CD4-positive, alpha-beta T cell treated with Interleukin-17A for 1 hour (primary cell): ENCODE measurements at places on chromosomes 5 and 9.

DNA sequence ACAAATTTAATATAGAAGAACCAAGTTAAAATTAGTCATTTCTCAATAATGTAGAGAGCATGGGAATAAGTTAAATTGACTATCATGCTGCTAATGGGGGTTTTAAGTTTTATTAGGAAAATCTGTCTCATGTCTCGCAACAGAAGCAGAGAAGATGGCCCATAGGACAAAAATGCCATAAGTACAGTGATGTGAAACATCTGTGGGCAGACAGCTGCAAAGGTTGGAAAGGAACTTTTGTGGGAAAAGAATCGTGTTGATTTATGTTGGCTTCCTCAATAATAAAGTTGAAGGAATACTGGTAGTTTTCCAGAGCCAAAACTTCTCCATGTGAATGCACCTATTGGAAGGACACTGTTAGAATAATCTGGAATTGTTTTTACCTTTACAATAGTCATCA lies 44.8 kb downstream of the VCAN start:
- DNase-seq: no peak

GRCh38 chr9:3290231-3290840 lies 235.5 kb downstream of the RFX3 start:
- DNase-seq: no peak

- no peak for DNase-seq
Measured at GRCh38 chr9:107261106-107261505, 22.0 kb upstream of the RAD23B start.

DNA sequence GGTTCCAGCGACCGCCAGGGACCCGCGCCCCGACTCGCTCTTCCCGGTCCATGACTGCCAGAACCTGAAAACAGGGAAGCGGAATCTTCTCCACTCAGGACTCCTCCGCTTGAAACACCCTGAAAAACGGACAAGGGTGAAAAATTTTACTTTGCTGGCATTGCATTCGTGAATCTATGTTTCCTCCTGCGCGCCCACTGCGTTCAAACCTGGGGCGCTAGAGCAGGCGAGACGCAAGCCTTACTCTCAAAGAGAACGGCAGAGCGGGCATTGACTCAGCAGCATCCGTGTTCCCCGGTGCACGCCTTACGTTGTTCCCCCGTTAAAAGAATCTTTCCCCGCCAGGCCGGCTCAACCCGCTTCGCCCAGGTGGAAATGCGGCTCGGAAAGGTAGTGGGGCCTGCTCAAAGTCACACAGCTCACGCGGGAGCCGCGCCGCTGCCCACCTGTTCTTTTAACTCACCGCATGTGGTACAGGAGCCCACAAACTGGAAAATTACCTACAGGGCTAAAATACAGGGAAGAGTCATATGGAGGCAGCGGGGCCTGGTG lies 999 bp upstream of the DRD1 start:
- no peak for DNase-seq

DNA sequence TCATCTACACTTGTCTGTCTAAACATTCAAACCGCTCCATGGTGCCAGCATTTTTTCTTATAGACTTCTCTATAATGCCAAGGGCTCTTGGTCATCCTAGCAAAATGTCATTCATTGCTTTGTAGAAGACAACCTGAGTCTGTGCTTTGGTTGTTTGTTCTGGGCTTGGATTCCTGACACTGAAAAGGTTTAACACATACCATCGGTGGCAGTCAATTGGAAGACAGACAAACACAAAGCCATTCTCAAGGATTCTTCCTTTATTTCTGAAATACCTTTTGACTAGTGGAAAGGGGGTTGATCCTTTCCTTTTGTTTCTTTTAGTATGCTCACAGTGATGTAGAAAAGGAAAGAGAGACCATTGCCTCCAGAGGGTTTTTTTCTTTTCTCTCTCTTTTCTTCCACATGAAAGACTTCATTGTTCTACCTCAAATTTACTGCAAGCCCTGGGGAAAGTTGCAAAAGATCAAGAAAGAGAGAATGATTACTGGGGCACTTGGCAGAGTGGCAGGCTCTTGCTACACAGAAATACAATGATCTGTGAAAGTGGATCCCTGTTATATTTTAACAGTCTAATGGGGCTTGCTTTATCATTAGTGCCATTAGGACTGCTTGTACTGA lies 66.4 kb upstream of the TMC1 start:
- no peak for DNase-seq

- no peak for DNase-seq
Measured at GRCh38 chr5:108615216-108615615, 132.5 kb upstream of the FER start.

DNA sequence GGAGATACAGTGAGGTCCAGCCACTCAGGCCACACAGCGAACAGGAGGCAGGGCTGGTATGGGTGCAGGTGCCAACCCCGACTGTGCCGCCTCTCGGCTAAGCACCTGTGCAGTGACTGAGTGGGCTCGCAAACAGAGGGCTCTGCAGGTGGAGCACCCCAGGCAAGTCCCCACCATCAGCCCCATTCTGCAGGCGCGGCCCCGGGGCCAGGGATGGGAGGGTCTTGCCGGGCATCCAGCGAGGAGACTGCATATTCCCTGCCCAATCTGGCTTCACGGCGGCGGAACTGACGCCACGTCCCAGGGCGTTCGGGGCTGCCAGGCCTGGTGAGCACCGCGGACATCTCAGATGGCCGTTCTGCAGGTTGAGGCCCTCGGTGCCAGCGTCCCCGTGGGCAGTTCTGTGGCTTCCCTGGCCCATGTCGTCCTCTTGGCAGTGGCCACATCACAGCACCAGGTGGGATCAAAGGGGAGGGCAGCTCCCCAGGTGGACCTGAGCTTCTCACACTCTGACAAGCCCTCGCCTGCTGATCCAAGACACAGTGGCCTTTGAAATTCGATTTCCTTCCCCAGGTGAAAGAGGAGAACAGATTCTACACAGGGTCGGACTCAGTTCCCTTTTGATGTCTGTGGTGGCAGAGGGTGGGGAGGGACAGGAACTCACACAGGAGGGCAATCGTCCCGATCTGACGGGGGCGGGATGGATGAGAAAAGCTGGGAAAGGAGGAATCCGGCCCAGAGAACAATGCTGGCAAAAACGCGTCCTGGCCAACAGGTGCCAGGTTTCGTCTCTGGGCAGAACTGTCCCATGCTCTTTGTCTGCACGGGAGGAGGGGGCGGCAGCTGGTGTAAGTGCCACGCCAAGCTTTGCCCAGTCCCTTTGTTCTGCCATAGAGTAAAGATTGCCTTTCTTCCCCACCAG lies 18.8 kb downstream of the DBH start:
- DNase-seq: no peak

GRCh38 chr9:97109194-97109811 lies 70.4 kb upstream of the CTSV start:
- peak; percentile 15 for DNase-seq
